ENCODE measurements at places on chromosomes 2 and 18. TPM values are rescaled to one million over a fixed set of nuclear protein-coding genes. Genes with fewer than 3 reads are reported as not detected.

GRCh38 chr2:12722447-12723316 lies 5.9 kb downstream of the TRIB2 start:
- no peak for DNase-seq

The LIPG gene
- 46.6 TPM for polyA plus RNA-seq

The SLC30A3 gene
- 7.5 TPM for polyA plus RNA-seq

DNA sequence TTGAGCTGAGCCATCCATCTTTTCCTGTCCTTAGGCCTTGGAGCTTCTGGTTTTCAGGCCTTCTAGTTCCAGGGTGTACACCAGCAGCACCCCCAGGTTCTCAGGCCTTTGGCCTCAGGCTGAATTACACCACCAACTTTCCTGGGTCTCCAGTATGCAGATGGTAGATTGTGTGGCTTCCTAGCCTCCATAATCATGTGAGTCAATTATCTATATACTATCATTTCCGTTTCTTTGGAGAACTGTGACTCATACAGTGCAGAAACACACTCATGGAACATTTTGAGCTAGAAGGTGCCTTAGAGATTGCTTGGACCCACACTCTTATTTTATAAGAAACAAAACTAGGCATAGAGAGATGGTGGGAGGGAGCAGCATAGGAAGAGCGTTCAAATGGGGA lies 167.4 kb downstream of the NCK2 start:
- no peak for DNase-seq

- DNase-seq, result no peak
Observed at GRCh38 chr2:111936881-111937280, 38.5 kb downstream of the MERTK start.

The SERPINE2 gene
- polyA plus RNA-seq, result 190 TPM

The PRKD3 gene
- 56.3 TPM for polyA plus RNA-seq

DNA sequence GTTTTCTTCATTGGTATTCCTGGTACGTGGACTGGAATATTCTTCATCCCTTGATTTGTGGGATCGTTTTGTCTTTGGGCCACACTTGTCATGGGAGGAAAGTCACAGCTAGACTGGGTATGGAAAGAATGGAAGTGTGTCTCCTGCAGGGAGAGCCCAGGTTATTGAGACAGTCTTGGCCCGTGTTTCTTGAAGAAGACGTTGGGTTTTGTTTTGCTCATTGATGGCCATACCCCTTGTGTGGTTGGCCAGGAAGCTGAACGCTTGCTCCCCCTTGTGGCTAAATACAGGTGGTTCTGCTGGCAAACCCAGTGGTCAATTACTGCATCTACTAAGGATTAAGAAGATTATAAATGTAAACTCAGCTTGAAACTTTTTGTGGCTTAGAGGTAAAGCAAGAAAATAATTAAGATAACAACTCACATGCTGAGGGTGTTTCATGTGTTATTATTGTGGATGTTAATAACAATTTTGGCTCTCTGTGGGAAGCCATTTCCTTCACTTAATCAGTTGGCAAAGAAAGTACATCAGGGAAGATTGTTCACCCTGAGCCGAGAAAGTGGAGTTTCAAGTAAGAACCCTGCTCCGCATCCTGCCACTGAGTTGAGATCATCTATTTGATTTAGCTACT lies 91.8 kb downstream of the NEDD4L start:
- no peak for DNase-seq

All from right renal pelvis (tissue), 4 donors.